ENCODE measurements at places on chromosomes 2 and 18. TPM values are rescaled to one million over a fixed set of nuclear protein-coding genes. Genes with fewer than 3 reads are reported as not detected.

G6PC2 gene
- not detected for total RNA-seq

- no peak for DNase-seq
These were observed 4.2 kb downstream of the SP9 start for GRCh38 chr2:174338671-174339560.

DNA sequence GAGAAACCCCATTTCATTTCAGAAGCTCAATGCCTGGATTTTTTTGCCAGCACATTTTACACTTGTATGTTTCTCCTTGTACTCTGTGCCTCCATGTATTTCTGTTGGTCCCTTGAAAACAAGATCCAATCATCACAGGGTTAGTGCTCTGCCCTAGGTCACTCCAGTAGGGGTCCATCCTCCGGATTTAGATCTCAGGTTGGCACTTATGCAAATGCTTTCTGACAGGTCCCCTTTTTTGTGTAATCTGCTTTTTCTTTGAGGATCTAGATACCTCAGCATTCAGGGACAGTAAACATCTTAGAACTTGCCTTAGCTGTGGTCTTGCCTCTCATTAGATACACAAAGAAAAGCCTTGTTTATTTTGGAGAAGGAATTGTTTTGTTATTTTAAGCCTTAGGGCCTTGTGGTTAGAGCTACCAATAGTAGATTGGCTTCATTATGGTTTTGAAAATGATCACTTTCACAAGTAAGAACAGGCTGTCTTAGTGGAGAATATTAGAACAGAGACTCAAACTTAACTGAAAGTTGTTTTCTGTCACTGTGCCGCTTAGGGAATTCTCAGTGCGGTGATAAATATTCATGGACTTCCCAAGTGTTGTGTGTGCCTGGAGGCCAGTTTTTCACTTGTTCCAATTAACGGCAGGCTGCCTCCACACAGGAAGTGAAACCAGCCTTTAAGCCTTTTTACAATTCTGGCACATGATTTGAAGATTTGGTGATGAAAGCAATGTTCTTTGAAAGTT lies 7.8 kb downstream of the MERTK start:
- no peak for DNase-seq

- no peak for DNase-seq
These were observed 26.9 kb downstream of the AGAP1 start for GRCh38 chr2:235520787-235521186.

- no peak for DNase-seq
These were observed 17.1 kb upstream of the NFE2L2 start for GRCh38 chr2:177281400-177282180.

DNA sequence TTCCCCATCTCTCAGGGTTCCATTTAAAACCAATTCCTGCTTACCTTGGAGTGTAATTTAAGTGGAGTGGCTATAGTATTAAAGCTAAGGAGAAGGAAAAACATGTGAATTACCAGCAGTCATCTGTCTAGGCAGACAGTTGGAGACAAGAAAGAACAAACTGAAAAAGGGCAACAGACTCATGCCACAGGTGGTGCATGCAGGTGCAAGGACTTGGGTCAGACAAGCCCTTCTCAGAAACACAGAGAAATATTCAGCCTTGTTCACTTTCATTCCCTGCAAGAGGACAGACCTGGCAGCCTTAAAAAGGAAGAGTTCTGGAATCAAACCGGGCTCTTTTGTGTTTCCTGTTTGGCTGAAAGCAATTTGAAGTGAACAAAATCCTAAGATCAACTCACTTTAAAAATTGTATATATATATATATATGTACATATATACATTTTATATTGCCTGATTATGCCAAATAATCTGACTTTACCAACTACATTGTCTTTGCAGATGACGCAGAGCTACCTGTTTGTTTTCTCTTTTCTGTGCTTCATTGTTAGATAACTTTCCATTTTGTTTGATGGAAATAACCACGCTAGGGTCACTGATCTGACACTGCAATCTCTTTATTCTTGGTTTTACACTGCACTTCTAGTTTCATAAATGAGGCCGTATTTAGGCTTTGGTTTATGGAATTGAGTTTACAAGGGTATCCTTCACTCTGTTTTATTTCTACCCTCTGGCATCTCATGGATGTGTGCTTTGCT lies 35.1 kb upstream of the VPS54 start:
- DNase-seq, result no peak

GRCh38 chr2:60834270-60834717 lies 47.1 kb upstream of the REL start:
- DNase-seq, result no peak

DNA sequence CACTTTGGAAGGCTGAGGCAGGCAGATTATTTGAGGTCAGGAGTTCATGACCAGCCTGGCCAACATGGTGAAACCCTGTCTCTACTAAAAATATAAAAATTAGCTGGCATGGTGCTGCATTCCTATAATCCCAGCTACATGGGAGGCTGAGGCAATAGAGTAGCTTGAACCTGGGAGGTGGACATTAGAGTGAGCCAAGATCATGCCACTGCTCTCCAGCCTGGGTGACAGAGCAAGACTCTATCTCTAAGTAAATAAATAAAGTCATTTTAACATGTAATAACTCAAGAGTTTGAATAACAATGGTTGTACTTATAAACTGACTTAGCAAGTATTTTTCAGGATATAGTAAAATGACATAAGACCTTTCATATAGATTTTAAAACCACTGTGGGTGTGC lies 169.3 kb upstream of the FN1 start:
- no peak for DNase-seq

GRCh38 chr2:174486563-174487107 lies at the start of gene GPR155:
TSS of gene GPR155 (minus strand) at chr2:174487029. CDS start at chr2:174481956, 5,073 bp downstream.
- no peak for DNase-seq

- no peak for DNase-seq
These were observed 46.7 kb downstream of the SDC1 start for GRCh38 chr2:20178249-20178607.

DNA sequence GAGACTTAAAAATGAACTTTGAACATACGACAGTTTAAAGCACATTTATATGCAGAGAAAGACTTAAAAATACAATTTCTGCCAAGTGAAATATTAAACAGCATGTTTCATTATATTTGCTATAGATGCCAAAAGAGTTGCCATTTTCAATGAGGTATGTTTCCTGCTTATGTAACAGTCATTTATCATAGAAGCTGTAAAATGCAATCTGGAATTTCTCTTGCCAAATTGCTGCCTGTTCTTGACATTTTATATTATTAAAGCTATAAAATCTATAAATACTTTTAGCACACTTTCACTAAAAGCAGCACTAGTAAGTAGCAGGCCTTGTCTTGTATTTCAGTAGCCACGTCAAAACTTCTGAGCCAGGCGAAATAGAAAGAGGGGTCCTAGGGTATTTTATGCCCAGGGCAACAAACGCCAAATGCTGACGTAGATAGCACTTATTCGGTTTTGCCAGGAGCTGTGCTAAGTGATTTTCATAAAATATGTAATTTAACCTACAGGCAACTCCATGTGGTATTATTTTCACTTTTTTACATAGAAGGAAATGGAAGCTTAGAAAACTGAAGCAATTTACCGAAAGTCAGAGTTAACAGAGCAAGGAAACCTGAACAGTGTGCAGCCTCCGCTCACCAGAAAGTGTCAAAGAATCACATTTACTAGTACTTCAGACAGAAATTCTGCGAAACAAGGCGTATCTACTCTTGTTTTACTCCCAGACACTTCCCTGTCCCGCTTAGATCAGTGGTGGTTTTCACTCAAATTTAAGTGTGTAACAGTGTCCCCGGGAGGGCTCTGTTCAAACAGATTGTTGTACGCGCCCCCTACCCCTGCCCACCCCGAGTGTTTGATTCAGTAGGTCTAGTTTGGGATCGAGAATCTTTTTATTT lies 1.2 kb upstream of the CYP20A1 start:
- no peak for DNase-seq

KHK gene
- 2.1 TPM for total RNA-seq

DNA sequence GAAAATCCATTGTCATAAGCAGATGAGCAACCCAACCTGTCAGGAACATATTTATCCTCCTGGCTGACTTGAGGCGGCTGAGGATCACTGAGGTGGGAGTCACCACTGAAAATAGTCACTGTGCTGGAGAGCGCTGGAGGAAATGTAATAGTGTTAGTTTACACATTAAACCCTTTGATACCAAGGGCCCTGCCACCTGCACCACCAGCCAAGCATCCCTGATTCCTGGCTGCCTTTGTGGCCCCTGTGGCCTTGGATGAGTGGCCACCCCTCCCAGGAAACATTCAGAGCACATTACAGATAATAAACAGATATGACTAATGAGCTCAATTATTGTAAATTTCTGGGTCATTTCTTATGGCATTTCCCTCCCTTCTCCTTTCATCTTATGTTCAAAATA lies 105.9 kb downstream of the LYPD1 start:
- DNase-seq, result no peak

- DNase-seq, result no peak
These were observed 48.9 kb downstream of the CDC42EP3 start for GRCh38 chr2:37622450-37623100.

DNA sequence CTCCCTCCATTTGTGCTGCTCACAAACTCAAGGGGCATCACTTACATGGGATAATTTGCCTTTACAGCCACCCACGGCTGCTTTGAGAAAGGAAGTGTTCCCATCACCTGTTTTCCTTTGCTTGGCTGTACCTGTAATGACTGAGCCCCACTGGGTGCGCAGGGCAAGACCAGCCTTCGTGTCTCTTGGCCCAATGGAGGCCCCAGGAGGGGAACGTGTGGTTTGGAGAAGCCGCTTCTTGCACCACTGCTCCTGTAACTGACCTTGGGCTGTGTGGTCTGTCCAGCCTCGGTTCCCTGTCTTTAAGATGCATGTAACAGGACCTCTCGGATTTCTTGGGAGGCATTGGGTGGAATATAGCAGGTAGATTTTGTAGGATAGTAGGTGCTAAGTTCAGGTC lies 41.1 kb downstream of the LDLRAD4 start:
- DNase-seq, result no peak

GATA6 gene
- 11.9 TPM for total RNA-seq

- DNase-seq, result no peak
These were observed 436.6 kb downstream of the LRATD1 start for GRCh38 chr2:15069149-15069548.

SDC1 gene
- total RNA-seq, result 18.3 TPM

DNA sequence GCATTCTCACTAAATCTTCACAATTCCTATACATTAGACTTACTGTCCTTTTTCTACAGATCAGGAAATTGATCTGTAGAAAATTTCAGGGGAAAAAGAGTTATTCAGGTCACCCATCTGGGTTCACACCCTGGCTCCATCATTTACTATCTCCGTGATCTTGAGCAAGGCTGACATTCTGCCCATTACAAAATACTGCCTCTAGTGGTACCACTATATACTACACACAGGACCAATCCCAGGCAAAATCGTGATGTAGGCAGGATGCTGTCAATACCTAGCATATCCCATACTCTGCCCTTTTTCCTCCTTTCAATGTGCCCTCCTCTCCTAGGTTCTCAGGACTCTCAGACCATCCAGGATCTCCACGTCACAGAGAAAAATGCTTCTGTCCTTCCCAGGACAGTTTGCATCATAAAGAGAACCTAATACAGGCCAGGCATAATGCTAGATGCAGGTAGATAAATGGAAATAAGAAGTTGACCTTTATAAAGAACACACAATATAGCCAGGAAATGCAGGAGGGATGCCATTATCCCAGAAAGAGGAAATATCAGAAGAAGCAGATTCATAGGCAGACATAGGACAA lies 101.9 kb downstream of the CDH20 start:
- no peak for DNase-seq

GRCh38 chr2:189933041-189933440 lies 129.5 kb downstream of the MSTN start:
- DNase-seq, result no peak

CYBRD1 gene
- 61.7 TPM for total RNA-seq

DNA sequence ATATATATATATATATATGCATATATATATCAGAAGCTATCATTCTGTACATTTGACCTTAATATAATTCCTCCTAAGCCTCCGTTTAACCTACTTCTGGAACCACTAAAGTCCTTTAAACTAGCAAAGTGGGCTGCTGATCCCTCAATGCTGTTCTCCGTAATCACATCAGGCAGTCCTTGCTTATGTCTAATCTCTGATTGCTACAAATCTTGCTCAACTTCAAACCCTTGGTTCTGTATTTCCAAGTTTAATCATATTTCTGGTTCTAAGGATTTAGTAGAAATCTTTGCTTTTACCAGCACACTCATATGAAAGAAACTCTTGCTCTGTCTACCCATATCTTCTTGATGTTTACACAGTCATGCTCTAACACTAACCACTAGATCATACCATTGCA lies 91.5 kb upstream of the GALNT13 start:
- no peak for DNase-seq

PCARE gene
- total RNA-seq, result not detected

SERPINB2 gene
- total RNA-seq, result 0.71 TPM

PRKAG3 gene
- total RNA-seq, result not detected

MDH1B gene
- total RNA-seq, result 0.35 TPM

TMEM37 gene
- 2.3 TPM for total RNA-seq

TSGA10 gene
- 2.4 TPM for total RNA-seq

MOCOS gene
- total RNA-seq, result 1.3 TPM

- DNase-seq, result no peak
These were observed 113.6 kb downstream of the DIS3L2 start for GRCh38 chr2:232075080-232075479.

GRCh38 chr2:238428866-238429265 lies 2.1 kb downstream of the ASB1 start:
- DNase-seq, result no peak

PAX8 gene
- 0.18 TPM for total RNA-seq

PROC gene
- not detected for total RNA-seq

DNA sequence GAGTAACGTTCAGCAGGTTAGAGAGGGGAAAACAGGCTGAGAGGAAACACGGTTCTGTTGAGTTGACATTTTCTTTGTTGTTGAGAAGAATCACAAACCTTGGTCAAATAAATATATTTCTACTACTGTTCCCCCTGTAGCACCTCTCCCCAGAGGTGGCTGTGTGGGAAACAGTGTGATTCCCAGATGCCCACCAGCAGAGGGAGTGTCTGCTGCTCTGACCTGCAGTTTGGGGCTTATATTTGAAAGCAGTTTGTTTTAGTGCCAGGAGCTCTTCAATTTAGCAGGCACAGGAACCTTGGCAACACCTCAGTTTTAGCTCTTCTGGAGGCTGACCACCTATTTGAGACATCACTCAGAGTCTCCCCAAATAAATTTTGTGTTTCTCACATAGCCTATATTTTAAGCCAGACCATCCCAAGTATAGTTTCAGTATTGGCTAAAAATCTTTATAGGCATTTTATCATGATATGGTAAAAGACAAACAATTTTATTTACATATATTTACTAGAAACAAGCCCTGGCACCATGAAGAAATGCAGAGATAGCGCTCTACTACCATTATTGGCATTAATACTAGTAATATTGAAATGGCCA lies 75.7 kb downstream of the PIK3C3 start:
- DNase-seq, result no peak

- no peak for DNase-seq
These were observed 30.6 kb downstream of the C18orf63 start for GRCh38 chr18:74346206-74346605.

KCNIP3 gene
- 0.35 TPM for total RNA-seq
